Activated CD8-positive, alpha-beta memory T cell treated with anti-CD3 and anti-CD28 coated beads for 4 hours (primary cell): ENCODE measurements at places on chromosomes 5 and 9.

DNA sequence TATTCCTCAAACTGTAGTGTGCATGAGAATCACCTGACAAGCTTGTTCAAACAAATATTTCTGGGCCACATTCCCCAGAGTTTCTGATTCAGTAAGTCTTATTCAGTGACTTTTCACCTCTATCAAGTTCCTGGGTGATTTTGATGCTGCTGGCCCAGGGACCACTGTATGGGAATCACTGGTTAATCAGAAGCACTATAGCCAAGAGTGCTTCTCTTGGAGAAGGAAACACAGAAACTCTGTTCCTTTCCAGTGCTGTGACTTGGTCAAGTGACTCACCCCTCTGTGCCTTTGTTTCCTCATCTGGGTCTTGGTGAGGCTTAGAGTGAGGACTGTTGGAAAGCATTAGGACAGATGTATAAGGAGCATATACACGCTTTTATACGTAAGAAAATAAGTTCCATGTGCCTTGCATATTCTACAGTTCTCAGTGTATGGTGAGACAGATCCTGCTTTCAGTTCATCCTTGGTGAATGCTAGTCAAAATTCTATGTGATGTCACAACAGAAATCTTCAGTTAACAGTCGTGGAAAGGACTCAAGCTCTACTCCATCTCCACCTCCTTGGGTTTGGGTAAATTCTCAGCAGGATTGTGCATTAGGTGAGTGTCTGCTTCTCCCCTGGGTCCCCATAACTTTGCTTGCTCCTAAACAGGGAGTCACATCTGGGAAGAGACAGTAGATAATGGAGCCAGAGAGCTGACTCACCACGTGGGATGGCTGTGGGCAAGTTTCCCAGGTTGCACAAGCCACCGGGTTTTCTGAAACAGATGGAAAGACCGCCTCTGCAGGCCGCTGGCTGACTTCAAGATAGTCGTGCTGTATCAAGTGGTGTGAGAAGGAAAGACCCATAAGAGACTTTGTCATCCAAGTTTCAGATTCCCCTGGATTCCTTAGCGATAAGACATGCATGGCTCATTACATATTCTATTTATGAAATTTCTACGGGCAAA lies 117.0 kb downstream of the NXNL2 start:
- no peak for DNase-seq

DNA sequence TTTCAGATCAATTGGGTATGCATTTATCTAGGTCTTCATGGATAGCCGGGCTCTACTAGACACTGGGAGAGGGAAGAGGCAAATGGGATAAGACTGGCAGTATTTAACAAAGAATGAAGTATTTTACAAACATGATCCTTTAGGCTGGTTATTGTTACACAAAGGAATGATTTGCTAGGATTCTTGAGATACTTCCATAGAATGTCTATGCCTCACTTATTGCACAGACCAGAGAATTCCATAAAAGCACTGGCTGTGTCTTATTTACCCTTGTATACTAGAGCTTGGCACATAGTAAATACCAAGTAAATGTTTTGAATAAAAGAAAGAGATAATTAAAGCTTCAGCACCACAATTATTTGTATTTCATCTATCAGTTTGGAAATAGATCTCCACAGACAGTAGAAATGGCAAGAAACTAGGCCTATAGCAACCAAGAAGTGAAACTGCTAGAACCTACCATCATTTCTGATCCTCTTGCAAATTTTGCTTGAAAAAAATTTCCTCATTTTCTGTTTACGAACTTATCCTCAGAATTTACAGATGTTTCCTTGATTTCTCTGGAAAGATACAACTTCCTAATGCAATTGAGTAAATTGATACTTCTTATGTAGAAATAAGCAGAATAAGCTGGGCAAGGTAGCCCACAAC lies 3.8 kb downstream of the PDCD1LG2 start:
- DNase-seq, result no peak

- DNase-seq, result no peak
Measured at GRCh38 chr9:135098400-135099105, 11.1 kb downstream of the OLFM1 start.

GRCh38 chr5:176816791-176817347 lies 6.5 kb downstream of the UNC5A start:
- no peak for DNase-seq

GRCh38 chr5:43639566-43639965 lies 36.6 kb downstream of the NNT start:
- DNase-seq, result no peak
